ENCODE measurements at places on chromosomes 7 and 10. TPM values are rescaled to one million over a fixed set of nuclear protein-coding genes. Genes with fewer than 3 reads are reported as not detected.

HIBADH gene
- total RNA-seq, result 30.6 TPM

DNA sequence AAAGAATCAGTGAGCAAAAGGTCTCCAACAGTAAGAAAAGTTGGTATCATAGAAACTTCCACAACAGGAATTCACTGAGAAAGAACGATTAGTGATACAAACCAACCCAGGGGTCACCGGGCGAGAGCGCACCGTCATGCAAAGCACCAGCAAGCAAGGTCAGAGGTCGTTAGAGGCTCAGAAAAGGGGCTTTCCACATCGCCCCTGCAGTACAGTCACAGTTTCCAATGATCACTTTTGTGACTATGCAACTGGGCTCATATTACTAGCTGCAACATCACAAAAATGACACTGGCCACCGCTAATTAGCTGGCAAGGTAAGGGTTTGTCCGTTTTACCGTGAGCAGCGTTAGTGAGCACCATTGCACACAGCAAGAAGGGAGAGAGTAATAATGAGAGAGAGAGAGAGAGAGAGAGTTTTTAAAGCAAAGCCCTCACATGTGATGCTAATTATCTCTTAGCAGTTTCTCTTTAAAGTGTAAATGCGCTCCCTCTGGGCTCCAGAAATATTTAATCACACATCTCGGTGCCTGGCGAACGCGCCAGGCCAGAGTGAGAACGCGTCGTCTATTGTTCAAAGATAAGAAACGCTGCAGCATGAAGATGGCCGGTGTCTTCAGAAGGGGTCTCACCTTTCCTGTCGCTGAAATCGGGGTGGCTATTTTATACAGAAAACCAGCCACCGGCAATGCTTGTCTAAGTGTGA is 237.5 kb downstream of the DNAJB6 start:
- DNase-seq, result no peak

DNA sequence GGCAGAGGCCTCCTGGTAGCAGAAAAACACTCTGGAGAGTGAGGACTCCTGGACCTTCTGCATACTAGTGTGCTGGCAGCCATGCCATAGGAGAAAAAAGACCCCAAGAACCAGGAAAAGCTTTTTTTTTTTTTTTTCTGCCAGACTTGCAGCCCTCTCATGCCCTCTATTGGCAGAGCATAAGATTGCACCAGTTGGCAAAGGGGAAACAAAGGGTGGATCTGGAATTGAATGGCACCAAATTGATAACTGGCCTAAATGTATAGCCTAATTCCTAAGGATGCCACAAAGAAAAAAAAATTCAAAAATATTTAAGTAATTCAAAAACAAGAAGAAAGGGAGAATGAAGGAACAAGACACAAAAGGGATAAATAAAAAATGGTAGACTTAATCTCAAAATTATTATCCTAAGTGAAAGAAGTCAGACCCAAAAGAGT is 112.5 kb upstream of the GHITM start:
- no peak for DNase-seq

PILRA gene
- total RNA-seq, result 0.25 TPM

ERCC6 gene
- 43.1 TPM for total RNA-seq

C10orf67 gene
- total RNA-seq, result 0.11 TPM

DNA sequence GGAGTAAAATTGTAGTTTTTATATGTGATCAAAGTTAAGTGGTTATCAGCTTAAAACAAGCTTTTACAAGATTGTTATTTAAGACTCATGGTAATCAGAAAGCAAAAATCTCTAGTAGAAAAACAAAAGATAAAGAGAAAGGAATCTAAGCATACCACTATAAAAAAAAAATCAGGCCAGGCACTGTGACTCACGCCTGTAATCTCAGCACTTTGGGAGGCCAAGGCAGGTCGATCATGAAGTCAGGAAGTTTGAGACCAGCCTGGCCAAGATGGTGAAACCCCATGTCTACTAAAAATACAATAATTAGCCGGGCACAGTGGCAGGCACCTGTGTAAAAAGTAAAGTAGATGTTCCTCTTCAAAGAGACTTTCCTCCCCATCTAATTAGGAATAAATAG is 265.9 kb upstream of the NRP1 start:
- no peak for DNase-seq

LRRN3 gene
- total RNA-seq, result not detected

DNA sequence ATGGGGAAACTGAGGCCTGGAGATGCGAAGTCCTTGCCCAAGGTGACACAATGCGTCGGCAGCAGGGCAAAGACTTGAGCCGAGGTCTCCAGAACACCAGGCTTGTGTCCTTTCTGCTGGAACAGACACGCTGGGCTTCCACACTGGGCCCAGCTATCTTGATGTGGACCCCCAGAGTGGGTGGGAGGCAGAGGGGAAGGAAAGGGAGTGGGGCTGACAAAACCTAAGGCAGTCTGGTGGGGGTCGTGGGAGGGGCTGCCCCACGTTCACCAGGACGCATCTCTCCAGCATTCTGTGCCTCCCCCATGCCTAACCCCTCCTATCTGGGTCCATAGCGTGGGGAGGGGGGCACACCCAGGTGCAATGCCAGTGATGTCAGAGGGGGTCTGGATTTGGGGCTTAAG is 38.1 kb downstream of the PPIF start:
- no peak for DNase-seq

- DNase-seq, result no peak
Observed at GRCh38 chr7:131511774-131512535, 44.5 kb downstream of the PODXL start.

WAC gene
- 73.4 TPM for total RNA-seq

DNA sequence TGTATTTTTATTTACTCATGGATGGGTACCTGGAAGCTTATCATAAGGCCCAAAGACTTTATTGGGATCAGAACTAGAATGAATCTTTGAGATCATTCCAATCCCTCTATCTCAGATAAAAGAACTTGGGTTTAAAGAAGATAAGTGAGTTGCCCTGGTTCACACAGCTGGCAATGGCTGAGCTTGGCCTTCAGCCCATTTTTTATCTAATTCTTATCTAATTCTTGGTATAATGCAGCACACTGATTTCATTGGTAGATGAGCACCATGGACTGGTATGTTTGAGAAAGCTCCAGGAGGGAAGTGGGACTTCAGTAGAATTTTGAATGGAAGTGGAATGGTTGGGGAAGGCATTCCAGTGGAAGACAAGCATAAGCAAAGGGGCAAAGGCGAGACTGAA is 558.9 kb downstream of the REEP3 start:
- no peak for DNase-seq

TMEM209 gene
- total RNA-seq, result 24.2 TPM

SCIN gene
- total RNA-seq, result not detected

DNA sequence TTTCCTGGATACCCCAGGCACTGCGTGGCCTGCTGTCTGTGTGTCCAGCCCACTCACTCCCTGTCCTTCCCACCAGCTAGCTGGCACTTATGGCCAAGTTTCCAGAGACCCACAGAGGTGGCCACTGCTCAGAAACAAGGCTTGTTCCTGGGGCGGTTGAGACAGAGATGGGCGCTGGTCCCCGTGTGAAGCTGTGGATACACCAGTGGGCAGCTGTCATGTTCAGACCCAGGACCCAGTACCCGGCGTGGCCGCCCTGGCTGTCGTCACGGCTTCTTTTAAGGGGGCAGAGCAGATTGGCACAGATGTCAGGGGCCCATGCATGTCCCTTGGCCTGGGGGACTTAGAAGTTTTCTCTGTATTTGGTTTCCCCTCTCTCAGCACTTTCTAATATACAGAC is 36.3 kb downstream of the FOXL3 start:
- no peak for DNase-seq

DNA sequence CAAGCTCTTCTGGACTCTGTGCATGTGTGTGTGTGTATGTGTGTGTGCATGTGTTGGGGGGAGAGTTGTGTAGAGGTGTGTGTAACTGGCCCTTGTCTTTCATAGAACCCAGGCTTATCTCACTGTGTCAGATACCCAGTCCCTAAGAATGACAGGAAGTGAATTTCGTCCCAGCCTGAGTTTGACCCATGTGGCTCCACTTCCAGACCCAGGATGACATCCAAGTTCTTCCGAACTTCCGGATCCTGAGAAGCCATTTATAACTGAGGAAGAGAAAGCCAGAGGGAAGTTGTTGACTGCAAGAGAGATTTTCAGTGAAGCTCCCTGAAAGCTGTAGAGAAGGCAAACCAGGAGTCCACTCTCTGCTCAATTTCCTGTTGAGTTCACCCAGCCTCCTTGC is 53.2 kb downstream of the ADRB1 start:
- no peak for DNase-seq

DNA sequence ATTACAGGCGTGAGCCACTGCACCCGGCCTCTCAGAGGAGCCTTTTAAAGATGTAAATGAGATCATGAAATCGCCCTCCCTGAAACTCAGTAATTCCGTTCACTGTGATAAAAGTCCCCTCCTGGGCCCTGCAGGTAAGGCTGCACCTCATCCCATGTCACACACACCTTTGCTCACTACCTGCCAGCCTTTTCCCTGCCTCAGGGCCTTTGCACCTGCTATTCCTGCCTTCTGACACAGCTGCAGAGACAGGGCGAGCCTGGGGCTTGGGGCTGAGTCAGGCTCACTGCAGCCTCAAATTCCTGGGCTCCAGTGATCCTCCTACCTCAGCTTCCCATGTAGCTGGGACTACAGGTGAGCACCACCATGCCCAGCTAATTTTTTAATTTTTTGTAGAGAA is 118.8 kb downstream of the MYL10 start:
- no peak for DNase-seq

FOXP2 gene
- 0.81 TPM for total RNA-seq

- peak; percentile 14 for DNase-seq
Observed at GRCh38 chr10:36087006-36088005, 445.2 kb upstream of the FZD8 start.

- no peak for DNase-seq
Observed at GRCh38 chr7:80974396-80975358, 55.8 kb upstream of the SEMA3C start.

- peak; percentile 27 for DNase-seq
Observed at GRCh38 chr7:8134089-8134733, 127.8 kb downstream of the ICA1 start.

GRCh38 chr7:26670290-26670689 is 194.1 kb downstream of the SKAP2 start:
- no peak for DNase-seq

- no peak for DNase-seq
Observed at GRCh38 chr7:28697913-28698563, 260.1 kb downstream of the TRIL start.

BLNK gene
- not detected for total RNA-seq

- no peak for DNase-seq
Observed at GRCh38 chr7:47392241-47392759, 189.6 kb downstream of the TNS3 start.

EXOC4 gene
- total RNA-seq, result 31.7 TPM

MMD2 gene
- total RNA-seq, result not detected

DNA sequence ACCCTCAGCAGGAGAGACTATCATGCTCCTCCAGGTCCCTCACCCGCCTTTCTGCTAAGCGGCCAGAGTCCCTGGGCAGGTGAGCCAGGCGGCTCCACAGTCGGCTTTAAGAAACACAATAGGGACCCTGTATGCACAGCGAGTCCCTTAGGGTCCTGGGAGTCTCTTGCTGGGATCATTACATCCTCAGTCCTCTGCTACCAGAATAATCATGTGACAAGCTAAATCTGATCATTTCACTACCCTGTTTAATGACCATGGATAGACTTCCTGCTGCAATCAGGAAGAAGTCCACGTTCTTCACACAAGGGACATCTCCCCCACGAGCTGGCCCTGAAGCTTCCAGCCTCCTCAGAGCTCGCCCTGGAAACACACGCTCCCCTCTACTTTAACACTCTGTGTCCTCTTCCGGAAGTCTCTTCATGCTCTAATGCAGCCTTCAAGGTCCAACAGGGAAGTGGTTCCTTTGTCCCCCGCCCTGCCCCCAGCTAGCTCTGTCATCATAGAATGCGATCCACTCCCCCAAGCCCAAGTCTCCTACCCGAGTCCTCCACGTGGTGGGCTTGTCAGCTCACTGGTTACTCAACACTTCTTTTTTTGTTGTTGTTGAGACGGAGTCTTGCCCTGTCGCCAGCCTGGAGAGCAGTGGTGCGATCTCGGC is 101.5 kb downstream of the RNF216 start:
- no peak for DNase-seq

SRRM3 gene
- 0.92 TPM for total RNA-seq

Measured in foreskin keratinocyte (primary cell).